ENCODE measurements at places on chromosomes 13 and 19.

DNA sequence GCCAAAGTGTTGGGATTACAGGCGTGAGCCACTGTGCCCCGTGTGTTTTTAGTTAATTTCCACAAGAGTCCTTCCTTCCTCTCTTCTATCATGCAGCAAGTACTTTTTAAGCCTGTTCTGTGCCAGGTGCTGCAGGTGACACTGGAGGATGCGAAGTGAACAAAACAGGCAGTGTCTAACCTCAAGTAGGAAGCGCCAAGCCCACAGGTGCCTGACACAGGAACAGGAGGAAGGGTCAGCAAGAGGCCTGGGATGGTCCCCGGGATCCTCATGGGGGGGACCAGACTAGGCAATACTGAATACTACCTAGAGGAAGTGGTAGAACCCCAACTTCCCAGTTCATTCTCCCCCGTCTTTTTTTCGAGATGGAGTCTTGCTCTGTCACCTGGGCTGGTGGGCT is 1.8 kb upstream of the CALR start:
- DNase-seq = no peak

GRCh38 chr13:102901615-102902305 is 55.9 kb downstream of the ERCC5 start:
- no peak for DNase-seq

- DNase-seq = no peak
Measured at GRCh38 chr13:34207872-34208271, 389.9 kb downstream of the RFC3 start.

DNA sequence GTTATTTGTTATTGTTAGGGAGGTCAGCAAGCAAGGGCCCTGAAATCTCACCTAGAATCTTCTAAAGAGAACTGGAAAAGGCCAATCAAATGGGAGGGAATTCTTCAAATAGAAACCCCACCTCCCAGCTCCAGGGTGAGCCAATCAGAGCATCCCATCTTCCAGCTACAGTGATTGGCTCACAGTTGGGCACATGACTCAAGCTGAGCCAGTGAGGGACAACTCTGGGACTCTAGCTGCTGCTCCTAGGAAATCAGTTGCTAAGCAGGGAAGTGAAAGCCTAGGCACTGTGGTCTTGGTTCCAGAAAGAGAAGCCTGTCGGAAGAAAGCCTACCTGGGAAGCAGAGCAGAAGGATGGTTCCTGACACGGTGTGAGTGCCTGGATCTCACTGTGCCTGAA is 13.4 kb downstream of the TM6SF2 start:
- DNase-seq = no peak

DNA sequence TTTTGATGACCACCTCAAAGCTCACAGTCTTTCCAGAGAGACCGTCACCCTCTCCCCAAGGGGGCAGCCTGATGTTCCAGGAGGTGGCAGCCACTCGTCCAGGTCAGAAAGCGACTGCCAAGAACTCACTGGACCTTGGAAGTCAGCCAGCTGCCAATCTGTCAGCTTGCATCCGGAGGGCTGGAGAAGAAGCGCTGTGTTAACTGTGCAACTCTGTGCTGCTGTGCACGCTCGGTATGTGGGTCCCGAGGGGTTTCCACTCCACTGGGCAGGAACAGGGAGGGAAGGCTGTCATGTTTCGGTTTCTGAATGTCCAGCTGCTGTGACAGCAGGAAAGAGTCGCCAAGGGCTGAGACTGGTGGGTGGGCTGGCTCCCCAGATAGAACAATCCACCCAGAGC is 89.2 kb downstream of the CACNA1A start:
- DNase-seq = no peak

- no peak for DNase-seq
Measured at GRCh38 chr13:32330441-32330840, 15.1 kb downstream of the BRCA2 start.

GRCh38 chr13:43767341-43767931 is 19.3 kb downstream of the ENOX1 start:
- no peak for DNase-seq

DNA sequence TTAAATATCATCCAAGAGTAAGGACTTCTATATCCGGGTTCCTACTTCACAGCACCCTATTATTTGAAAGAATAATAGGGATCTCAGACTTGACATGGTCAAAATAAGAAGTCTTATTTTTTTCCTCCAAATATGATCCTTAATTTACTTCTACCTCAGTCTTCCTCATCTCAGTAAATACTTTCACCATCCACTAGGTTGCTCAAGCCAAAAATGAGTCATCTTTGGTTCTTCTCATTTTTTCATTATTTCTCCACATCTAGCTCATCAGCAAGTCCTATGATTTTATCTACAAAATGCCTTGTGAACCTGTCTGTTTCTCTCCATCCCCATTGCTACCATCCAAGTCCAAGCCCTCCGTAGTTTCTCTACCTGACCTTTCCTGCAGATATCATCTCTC is 121.9 kb upstream of the GJB6 start:
- DNase-seq = no peak

GRCh38 chr13:109123971-109124370 is 494.6 kb downstream of the MYO16 start:
- no peak for DNase-seq

GRCh38 chr19:27964185-27964584 is 1248.8 kb downstream of the UQCRFS1 start:
- DNase-seq = no peak

GRCh38 chr13:43360892-43361610 is 337.7 kb downstream of the DNAJC15 start:
- DNase-seq = no peak

- DNase-seq = no peak
Measured at GRCh38 chr13:101025925-101026324, 351.3 kb upstream of the TMTC4 start.

DNA sequence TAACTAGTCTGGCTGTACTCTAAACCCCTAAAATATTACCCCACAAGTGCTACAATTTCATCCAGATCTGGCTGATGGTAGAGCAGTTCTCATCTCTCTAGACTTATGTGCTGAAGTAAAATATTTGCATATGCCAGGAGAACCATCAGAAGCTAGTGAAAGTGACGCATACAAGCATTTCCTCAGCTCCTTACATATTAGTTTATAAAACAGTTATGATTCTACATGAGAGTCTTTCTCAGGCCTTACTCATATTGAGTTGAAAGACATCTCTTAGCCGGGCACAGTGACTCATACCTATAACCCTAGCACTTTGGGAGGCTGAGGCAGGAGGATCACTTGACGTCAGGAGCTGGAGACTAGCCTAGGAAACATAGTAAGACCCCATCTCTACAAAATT is 15.9 kb upstream of the ZNF30 start:
- no peak for DNase-seq

GRCh38 chr13:102907886-102908515 is 62.2 kb downstream of the ERCC5 start:
- no peak for DNase-seq

DNA sequence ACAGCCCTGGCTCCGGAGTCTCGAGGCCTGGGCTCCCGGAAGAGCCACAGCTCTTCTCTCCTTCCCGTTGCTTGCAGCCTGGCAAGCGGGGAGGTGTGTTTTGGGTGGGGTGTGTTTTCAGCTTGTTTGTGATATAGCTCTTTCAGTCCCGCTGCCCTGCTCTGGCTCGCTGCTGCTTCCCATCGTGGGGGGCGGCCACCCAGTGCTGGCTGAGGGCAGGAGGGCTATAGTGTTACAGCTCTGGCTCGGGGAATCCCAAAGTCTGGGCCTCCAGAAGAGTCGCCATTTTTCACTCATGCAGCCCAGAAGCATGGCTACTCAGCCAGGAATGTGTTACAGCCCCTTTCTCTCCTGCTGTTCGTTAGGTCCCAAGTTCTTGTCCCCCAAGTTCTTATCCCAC is 2.2 kb upstream of the ZNF256 start:
- DNase-seq = no peak

GRCh38 chr19:54427586-54427985 is 12.3 kb downstream of the TTYH1 start:
- DNase-seq = no peak

DNA sequence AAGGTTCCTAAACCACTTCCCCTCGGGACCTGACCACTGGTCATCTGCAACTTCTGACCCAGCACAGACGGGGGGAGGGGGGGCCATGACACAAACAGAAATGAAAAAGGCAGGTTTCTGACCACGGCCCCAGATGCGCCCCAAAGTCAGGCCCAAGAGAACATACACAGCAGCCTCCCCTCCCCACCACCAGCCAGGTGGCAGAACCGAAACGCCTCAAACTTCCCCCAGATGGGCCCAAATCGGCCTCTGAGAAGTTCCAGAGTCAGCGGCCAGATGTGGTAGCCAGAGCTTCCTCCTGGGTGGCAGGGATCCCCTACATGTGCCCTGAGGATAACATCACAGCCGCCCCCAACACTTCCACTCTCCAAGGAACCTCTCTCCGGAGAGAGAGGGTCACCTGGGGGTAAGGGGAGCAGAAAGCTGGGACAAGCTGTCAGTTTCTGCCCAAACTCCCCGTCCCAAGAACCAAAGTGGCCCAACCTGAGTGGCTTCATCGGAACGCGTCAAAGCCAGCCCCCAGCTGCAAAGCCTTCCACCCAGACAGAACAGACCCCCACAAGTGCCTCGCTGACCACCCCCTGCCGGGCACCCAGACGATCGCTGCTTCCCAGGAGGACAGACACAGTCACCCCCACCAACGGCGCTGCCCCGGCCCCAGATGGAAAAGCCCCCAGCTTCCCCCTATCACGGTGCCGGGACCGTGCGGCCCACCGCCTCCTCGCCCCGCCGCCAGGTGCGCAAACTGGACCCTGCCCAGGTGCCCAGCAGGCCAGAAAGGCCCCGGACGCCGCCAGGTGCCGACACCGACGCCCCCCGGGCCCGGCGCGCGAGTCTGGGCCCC is 800 bp downstream of the ELL start:
- no peak for DNase-seq

DNA sequence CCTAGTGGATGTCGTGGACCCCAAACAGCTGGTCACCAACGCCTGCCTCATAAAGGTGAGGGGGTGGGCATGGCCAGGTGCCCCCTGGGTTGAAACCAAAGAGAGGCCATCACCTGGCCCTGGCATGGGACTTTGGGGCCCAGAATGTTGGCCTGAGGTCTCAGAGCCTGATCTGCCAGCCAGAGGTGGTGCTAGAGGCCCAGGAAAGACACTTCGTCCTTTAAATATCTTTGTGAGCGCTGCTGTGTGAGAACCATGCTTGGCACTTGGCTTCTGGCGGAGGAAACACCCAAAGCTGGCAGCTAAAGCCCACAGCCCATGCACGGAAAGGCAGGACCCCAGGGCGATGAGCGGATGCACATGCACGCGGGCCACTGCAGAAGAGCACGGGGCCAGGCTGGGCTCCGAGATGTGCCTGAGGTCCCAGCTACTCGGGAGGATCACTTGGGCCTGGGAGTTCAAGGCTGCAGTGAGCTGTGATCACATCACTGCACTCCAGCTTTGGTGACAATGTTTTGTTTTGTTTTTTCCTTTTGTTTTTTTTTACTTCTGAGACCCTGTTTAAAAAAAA is 4.3 kb upstream of the ADM5 start:
- DNase-seq = no peak

GRCh38 chr19:16628984-16629691 is 1.1 kb upstream of the MED26 start:
- no peak for DNase-seq

DNA sequence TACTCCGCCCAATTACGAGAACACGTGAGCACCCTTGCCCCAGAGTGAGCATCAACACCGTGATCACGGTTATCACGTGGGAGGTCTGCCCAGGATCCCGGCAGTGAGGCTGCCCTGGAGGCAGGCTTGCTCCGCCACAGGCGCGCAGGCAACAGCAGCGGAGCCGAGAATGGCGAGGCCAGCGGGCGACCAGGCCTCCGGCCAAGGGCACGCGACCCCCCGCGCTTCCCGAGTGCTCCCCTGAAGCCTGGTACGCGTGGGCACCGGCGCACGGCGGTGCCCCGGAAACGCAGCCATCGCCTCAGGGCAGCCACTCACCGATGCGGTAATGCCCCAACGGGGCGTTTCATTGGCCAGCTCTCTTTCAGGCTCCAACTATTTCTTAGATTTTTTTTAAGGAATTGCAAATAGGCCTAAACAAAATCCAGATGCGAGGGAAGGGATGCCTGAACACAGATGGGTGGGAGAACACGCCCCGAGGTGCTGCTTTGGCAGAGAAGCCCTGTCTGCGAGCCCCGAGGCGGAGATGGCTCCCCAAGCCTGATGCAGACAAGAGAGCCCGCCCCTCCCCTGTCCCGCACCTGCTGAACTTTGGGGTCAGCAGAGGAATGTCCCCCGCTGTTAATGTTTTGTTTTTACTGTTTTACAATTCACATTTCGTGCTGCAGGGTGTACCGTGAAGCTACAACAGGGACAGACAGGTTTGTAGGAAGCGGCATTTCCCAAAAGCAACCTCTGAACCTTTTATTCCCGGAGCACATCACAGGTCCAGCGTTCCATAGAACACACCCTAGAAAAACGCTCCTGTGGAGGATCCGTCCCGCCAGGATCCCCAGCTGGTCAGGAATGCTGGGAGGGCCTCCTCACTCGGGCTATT is 132.7 kb downstream of the ZDHHC20 start:
- no peak for DNase-seq

DNA sequence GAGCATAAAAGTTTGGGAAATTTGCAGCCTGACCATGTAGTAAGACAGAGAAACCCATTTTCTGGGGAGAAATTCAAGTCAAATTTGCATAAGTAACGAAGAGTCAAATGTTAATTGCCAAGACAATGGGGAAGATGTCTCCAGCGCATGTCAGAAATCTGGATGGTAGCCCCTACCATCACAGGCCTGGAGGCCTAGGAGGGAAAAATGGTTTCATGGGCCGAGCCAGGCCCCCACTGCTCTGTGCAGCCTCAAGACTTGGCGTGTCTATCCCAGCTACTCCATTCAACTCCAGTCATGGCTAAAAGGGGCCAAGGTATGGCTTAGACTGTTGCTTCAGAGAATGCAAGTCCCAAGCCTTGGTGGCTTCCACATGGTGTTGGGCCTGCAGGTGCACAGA is 269.8 kb downstream of the RFC3 start:
- DNase-seq = no peak

DNA sequence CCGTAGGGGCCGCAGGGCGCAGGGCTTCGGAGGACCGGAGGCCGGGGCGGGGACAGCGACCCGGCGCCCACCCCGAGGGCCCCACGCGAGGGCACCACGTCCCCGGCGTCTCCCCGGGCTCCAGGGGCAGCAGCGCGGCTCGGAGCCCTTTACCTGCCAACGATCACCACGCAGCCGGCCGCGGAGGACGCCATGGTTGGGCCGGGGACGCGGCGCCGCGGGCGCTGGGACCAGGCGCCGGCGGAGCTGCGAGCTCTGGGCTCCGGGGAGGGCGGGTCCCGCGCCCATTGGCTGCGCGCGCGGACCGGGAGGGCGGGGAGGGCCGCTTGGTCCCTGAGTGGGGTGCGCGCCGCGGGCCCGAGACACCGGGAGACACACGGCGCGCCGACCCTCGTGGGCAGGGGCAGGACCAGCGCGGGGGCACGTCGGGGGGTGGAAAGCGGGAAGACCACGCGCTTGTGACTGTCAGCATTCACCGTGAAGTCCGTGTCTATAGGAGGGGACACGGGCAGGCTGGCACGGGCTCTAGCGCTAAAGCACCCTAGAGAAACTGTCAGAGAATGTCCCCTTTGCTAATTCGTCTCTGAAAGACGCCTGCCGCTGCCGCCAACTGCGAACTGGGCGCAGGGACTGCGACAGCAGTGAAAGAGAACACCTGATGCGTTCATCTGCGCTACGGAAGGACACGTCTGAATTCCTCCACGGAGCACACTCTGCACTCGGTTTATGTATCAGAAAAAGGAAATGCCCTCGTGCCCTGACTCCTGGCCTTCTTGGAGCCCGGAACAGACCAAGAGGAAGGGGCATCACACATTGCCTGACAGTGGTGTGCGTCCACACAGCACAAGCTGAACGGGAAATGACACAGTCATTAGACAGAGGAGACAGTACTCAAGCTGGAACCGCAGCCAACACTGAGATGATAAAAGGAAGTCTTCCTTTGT is at the start of gene CRYL1:
Gene CRYL1, minus strand, starts transcription at position 257 of the 944 bp plus-strand sequence. Its CDS starts 63 bp downstream, at position 194.
- DNase-seq = peak; percentile 28

- no peak for DNase-seq
Measured at GRCh38 chr19:55696301-55697068, 21.5 kb downstream of the EPN1 start.

All from activated CD8-positive, alpha-beta memory T cell treated with anti-CD3 and anti-CD28 coated beads for 1 hour (primary cell).